ENCODE measurements at places on chromosomes 12 and 14.

DNA sequence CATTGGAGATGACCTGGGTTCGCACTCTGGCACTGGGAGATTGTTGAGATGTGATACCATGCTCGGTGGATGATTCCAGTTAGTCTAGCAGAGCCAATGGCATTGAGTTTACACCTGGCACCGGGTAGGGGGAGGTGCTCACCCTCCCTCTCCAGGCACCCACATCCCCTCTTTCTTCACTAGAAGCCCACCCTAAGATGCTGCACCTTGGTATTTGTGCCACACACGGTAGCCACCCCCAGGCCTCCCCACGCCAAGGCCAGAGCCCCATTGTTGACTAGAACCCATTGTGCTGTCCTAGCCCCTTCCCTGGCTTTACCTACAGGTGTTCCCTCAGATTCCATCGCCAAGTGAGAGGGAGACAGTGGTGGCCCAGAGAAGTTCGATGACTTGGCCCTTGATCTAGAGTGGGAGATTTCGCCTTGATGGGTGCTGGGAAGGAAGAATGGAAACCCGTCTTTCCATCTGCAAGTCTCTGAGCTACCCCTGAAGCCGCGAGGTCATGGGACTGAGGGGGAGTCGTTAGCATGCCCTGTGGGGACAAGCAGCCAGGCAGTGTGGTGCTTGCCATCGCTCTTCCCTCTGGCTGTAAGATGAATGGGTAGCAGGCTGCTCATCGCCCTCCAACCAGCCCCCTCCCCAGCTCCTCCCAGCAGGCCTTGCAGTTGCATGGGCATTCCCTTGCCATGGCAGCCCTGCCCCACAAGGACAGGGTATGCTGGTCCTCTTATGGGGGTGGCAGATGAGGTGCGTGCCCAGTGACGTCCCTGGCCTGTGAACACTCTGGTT is 8.7 kb downstream of the CCND2 start:
- DNase-seq: no peak

DNA sequence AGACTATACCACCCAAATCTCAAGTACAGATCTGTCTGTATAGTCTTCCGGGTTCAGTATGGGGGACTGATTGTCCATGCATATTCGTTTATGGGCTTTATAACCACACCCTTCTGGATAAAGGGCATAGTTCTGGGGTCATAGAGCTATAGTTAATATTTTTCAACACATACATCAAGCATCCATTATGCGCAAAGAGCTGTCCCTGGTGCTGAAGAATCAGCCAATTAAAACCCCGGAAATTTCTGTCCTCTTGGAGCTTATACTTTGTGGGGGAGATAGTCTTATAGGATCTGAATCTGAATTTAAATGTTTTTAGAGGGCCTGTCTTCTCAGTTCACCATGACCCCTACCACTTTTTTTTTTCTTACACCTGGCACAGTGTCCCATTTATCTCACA is 256.7 kb downstream of the SUDS3 start:
- no peak for DNase-seq

DNA sequence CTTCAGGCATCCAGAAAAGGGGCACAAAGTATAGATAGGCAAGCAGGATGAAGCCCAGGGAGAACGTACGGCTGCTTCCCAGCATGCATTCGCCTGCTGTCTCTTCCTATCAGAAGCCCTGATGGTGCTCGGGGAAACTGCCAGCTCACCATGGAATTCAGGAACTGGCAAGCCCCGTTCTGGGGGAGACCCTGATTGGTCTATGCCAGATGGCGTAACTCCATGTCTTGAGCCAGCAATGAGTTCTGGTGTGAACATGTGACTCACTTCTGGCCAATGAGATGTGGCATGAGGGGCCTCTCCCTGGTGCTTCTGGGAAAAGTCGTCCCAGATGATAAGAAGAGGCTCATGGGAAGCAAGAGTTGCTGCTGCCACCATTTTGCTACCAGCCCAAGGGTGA is 270.8 kb downstream of the BCL11B start:
- no peak for DNase-seq

DNA sequence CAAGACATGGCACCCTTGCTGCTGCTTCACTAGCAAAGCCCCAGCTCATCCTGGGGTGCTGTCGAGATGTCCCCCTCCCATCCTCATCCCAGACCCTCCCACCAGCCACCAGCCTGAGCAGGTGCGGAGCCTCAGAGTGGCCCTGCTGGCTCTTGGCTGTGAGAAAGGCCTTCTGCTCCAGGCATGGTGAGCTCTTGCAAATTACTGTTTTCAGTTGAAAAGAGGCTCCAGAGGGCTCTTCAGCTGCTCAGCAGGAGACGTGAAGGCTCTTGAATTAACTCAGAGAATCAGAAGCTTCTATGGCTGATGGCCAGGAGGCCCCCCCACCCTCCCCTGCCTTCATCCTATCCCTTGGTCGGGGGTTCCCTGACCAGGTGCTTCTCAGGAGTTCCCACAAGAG is 44.1 kb downstream of the WSCD2 start:
- no peak for DNase-seq

DNA sequence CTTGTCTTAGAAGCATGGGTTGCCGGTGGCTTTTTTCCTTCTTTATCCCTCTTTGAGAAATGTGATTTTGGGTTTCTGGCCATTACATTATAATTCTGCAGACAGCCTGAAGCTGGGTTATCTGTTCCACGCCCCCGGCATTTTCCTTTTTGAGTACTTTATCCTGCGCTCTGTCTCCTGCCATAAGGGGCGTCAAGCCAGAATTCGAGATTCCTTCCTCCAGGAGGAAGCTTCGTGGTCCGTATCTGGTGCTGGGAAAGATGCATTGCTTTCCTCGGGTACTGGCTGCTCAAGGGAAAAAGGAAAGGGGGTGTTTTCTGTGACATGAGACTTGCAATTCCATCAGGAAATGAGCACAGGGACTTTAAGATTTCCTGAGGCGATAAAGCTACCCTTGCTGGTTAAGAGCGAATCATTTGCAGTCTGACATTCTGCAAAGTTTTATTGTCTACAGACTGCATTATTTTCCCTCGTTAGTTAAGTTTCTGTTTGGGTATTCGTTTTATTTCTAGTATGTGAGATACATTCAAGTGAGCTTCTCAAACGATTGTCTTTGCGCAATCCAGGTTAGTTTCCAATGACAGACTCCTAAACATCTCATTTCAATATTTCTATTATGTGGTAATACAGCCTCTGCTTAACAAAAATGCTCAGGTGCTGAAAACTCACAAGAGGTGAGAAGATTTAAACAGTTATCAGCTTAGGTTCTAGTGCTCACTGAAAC is 694 bp downstream of the AKAP5 start:
- DNase-seq: no peak

DNA sequence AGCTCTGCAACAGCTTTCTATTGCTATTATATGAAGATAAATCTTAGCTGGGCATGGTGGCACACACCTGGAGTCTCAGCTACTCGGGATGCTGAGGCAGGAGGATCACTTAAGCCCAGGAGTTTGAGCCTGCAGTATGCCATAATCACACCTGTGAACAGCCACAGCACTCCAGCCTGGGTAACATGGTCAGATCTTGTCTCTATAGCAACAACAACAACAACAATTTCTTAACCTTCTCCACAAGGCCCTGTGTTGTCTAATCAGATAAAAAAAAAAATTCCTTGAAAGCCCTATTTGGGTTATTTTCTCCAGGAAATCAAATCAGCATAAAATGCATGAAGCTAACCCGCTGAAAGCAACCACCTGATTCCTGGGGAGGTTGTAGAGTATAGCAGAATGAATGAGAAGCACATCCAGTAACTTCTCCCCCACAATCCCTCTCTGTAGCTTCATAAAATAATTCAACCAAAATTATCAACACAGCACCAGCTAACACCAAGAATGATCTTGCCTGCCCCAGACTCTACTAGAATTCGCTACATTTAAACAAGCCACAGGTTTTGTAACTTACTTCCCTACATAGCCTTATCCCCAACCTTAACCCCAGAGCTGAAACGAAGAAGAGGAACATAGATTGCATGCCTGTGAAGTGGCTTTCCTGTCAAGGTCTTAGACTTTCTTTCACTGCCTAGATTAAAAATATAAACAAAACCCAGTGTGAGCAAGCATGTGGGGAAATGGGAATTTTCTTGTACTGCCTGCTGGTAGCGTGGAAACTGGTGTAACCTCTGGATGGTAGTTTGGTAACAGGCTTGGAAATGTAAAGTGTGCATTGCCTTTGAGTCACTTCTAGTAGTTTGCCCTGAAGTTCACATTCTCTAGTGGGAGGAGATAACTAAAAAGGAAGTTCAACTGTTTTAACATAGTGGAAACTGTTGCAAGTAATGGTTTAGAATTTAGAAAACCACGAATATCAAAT is 6.0 kb upstream of the STK38L start:
- no peak for DNase-seq

DNA sequence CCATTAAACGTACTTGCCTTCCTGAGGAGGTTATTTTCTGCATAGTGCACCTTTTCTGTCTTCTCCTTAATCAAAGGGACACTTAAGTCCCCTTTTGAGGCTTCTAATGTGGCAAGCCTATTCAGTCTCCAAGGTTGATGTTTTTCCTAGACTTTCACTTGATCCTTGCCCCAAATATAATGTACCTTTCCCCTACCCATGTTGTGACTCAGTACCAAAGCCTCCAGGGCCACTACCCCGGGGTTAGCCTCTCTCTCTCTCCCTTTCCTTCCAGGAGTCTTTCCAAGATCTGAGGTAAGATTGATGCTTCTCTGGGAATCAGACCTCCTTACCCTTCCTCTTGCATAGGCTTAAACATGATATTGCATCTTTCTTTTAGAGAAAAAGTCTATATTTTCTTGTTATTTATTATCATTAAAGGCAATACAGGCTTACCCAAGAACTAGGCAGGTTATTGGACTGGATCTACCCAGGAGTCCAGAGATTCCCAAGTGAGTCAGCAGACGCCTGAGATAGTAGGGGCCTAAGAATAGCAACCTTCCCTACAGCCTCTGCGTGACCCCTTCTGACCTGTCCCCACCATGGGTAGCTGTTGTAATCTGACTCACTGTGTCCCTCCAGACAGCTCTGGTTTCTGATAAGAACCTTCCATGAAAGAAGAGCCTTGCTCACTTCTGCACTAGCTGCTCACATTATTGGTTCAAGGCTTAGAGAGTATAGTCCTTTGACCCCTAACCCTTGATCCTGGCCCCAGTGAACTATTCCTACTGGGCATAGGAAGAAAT is 172.9 kb downstream of the ZFP36L1 start:
- no peak for DNase-seq

- no peak for DNase-seq
Observed at GRCh38 chr14:95664066-95664465, 22.2 kb upstream of the TCL1B start.

DNA sequence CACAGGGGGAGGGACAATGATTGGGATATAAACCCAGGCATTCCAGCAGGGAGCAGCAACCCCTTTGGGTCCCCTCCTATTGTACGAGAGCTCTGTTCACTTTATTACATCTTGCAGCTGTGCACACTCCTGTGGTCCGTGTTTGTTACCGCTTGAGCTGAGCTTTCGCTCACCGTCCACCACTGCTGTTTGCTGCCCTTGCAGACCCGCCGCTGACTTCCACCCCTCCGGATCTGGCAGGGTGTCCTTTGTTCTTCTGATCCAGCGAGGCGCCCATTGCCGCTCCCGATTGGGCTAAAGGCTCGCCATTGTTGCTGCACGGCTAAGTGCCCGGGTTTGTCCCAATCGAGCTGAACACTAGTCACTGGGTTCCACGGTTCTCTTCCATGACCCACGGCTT is 64.1 kb downstream of the E2F7 start:
- DNase-seq: no peak

GRCh38 chr12:31631023-31631724 is 28.3 kb upstream of the ETFBKMT start:
- DNase-seq: no peak

DNA sequence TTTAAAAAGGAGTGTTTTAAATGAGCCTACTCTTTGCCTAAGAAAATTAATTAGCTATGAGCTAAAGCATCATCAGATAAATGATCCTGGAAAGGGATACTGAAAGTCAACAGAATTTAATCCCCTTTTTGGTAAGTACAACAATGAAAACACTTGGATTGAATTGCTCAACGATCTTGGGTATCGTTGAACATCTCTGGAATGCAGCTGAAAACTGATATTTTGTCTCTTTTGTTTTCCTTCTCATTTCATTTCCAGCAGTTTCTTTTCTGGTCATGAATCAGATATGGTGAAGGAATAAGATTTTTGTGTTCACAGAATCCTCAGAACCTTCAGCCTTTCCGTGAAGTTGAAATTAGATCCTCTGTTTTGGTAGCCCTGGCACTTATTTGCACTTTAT is 771.2 kb downstream of the FSCB start:
- no peak for DNase-seq

GRCh38 chr12:64790166-64790565 is 31.0 kb upstream of the GNS start:
- no peak for DNase-seq

DNA sequence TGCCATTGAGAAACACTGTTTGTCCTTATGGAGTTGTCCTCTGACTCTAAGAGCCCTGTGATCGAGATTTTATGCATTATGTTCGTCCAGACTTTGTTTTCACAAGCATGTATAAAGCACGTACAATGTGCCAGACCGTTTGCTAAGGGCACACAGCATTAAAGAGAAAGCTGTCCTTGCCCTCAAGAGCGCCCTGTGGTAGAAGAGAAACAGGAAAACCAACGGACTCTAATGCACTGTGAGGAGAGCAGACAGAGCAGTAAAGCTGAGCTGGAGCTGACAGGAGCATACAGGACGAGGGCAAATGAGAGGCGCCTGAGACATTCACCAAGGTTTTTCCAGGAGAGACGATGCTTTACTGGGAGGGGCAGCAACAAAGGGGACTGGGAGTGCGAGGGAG is 66.2 kb upstream of the OVCH1 start:
- no peak for DNase-seq

DNA sequence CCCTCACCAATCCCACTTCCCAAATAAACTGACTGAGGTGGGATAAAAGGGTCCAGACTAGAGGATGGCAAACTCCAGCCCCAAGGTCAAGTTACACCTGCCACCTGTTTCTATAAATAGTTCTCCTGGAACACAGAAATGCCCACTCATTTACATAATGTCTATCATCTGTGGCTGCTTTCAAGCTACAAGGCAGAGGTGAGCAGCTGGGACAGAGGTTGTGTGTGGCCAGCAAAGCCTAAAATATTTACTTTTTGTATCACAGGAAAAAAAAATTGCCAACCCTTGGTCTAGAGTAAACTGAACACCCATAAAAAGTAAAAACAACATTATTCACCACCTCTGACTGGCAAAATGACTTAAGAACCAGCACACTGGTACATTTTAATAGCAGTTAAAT is 269.4 kb downstream of the RGS6 start:
- DNase-seq: no peak

DNA sequence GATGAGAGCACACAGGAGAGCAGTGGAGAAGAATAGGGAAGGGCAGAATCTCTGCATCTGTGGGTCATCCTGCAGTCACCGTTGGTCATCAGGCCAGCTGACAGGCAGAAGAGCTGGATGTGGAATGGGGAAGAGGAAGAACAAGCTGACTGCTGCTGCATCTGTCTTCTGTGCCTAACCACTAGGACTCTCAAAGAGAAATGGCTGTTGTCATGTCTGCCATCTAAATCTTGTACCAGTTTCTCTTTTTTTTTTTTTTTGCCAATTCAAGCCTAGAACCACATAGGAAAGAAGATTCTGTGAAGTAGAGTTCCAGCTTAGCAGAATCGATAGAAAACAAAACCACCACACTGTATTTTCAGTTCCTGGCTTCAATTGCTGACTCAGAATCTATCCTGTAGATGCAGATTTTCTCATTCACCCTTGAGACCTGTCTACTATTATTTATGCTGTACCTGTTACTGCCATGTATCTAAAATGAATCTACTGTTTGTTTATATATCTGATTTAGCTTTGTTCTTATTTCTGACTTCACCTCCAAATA is 421.9 kb upstream of the PRICKLE1 start:
- no peak for DNase-seq

- no peak for DNase-seq
Observed at GRCh38 chr14:74852922-74853530, 22.9 kb downstream of the PROX2 start.

GRCh38 chr14:33709283-33709682 is 241.6 kb downstream of the EGLN3 start:
- no peak for DNase-seq
